ENCODE measurements at places on chromosomes 11 and 22.

- no peak for DNase-seq
Measured at GRCh38 chr11:9625728-9626127, 38.1 kb upstream of the SWAP70 start.

GRCh38 chr11:93530468-93530826 is 12.7 kb downstream of the SMCO4 start:
- no peak for DNase-seq

DNA sequence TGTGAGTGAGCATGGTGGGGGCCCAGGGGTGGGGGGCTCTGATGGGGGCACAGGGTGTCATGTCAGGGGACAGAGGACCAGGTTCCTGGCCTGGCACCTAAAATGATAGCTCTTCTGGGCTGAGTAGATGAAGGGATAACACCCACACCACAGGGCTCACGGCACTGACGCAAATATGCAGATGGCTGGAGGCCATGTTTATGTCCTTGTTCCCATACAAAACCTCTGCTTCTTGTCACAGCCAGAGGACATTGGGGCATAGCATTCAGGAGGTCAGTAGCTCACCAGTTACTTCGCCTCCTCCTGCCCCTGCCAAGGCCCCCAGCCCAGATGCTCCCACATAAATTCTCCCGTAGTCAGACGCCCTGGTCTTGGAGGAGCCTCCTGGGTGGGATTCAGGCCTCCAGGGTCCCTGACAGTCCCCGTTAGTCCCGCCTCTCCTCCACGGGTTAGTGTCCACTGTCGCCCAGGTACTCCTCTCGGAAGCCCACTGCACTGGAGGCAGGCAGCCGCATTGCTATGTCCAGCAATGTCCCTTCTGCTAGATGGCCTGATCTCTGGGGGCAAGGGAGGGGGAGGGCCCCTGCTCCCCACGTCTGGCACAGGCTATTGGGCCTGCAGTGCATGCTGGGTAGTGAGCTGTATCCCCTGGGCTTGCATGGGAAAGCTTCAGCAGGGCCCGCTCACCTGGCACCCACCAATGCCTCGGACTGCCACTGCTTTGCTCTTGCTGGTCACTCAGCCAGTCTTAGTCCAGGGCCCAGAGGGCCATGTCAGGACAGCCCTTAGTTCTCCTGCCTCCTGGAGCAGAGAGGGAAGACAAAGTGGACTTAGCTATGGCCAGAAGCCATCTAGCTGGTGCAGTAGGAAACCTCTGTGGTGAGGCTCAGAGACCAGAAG is 75.6 kb upstream of the MYOD1 start:
- no peak for DNase-seq

DNA sequence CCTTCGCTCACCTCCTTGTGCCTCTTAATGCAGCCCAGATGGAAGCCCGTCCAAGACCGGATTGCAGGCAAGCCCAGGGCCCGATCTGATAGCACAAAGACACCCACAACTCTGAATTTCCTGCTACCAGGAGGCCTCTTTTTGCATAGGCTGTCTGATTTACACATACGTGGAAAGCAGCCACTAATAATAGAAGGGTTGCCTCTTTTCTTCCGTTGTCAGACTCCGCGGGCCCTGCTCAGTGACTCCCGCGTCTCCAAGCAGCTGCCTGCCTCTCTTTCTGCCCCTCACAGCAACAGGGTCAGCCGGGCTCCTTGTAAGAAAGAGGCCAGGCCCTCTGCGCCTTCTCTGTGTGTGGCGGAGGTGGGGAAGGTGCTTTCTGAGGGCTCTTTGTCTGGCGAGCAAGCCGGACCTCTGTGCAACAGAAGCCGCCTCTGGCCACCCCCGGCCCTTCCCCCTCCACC is 26.7 kb downstream of the FLI1 start:
- no peak for DNase-seq

DNA sequence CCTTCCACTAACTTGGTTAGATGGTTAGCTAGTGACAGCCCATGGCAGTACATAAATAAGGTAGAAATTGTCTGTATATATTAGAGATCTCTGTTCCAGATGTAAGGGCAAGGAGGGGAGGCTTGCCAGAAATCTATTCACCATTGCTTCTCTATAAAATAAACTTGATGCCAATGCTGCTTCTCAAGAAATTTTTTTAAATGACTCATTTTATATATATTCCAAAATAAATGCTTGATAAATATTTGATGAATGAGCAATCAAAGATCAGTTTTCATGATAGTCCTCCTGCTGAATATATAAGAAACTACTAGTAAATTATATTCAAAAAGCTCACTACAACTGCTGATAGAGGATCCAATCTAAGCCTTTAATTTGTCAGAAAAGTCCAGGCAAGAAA is 710.6 kb upstream of the CCDC179 start:
- DNase-seq = no peak

DNA sequence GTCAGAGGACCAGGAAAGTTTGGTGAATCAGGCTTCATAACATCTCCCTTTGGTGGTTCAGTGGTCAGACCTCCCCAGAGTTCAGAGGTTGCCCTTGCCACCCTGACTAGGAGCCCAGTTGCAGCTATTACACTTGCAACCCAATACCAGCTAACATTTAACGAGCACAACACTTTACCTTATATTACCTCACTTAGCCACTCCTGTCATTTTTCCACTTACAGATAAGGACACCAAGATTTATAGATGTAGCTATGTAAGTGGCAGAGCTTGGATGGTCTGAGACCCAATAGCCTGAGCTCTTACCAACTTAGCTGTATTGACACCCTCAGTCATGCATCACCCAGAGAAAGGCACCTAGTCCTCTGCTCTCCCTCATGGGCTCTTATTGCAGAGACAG is 234.7 kb downstream of the INSC start:
- no peak for DNase-seq

GRCh38 chr11:69434471-69434931 is 47.0 kb upstream of the LINC01488 start:
- DNase-seq = no peak

- DNase-seq = no peak
Measured at GRCh38 chr11:36441610-36442208, 68.4 kb downstream of the TRAF6 start.

DNA sequence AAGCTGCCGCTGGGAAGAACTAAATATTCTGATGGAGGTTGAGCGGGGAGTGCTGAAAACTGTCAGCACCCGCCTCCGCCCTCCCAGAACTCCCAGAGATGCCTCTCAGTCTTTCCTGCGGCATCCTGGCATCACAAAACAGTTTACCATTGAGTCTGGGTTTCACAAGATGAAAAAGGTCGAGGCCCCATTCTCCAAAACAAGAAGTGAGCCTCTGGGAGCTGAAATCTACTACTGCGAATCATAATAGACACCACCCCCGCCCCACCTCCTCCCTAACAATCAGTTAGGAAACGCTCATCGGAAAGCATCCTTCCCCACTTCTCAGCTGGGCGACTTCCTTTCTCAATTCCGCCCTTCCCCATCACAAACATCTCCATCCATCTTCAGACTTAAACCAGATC is 1.0 kb downstream of the SUN2 start:
- no peak for DNase-seq

DNA sequence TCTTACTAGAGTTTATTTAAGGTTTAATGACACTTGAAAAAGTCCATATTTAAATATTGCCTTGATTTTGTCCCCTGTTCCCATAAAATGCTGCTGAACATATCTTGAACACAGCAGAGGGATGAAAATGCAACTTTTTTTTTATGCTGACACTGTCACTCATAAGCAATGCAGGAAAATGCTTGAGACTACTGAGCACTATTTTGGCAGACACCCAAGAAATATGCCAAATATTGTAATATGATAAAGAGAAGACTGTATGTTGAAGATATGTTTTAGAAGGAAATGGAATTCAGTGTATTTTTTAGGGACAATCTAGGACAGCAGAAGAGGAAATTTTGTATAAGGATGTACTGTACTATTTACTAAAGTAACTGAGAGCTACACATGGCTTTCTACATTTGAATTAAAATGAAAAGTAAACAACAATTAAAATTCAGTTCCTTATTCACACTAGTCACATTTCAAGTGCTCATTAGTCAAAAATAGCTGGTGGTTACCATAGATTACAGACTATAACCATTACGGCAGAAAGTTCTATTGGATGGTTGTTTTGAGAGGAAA is 58.6 kb downstream of the LRRC4C start:
- no peak for DNase-seq

DNA sequence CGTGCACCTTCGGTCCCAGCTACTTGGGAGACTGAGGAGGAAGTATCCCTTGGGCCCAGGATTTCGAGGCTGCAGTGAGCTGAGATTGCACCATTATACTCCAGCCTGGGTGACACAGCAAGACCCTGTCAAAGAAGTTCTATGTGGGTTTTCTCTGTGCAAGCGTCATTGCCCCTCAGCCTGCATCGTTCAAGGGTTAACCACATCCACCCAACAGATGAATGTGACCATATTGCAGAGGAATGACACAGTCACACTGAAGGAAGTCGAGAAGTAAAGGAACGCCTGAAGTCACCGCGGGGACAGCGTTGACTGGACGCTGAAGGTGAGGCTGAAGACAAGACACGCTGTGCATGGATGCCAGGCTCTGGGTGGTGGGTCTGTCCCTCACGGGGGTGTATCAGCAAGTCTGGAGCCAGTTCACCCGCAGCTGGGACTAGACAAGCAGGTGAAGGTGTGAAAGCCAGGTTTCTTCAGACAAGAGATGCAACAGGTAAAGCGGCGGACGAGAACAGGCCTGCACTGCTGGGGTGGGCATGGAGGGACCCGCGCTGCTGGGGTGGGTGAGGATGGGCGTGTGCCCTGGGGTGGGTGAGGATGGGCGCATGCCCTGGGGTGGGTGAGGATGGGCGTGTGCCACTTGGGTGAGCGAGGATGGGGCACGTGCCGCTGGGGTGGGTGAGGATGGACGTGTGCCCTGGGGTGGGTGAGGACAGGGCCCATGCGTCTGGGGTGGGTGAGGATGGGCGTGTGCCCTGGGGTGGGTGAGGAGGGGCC is 36.5 kb upstream of the TOLLIP start:
- DNase-seq = no peak

DNA sequence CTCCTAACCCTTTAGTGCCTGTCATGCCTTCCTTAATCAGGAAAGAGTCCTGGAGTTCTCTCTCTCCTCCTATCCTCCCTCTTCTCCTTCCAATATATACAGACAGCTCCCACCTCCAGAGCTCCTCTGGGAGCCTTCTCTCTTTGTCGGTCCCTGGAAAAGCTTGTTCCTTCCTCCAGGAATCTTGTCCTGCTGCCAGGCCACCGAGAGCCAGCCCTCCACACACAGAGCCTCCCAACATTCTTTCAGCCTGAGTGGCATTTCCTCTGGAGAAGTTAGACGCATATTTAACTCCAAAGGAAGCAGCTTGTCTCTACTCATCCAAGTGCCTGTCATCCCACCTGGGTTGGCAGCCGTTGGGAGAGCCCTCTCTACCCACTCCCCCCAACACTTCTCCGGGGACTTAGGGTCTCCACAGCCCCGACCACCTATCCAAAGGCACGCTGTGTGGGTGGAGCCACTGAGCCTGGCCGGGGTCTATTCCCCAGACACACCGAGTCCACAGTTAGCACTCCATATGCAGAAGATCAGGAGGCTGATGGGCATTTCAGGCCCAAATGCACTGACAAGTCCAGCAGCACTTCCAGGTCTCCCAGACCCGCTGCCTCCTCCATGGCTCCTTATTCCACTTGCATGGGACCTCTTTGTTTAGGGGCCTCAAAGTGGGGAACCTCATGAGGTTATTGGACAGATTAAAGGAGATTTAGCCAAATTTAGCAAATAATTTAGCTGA is 31.1 kb downstream of the DKK3 start:
- peak; percentile 75 for DNase-seq

DNA sequence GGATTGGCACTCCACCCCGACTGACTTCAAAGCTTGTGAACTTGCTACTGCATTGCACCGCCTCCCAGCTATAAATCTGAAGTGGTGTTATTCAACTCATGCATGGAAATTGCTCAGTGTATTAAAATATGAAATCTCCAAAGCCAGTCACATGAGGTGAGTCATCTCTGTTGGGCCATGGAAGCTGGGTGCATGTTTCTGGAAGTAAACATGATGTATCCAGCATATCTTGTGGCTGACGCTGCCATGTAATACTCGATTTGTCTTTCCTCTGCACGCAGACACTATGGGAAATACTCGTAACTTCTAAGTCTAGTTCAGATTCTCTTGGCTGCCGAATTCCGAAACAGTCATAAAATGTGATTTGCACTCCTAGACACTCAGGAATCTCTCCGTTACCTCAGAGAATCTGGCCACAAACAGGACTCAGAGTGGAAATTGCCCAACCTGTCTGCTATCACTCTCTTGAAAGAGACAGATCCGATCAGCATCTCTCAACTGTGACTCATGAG is 154.9 kb upstream of the MPPED2 start:
- DNase-seq = no peak

- DNase-seq = no peak
Measured at GRCh38 chr22:20319745-20320658, at the start of gene DGCR6L. Gene DGCR6L (minus strand): TSS chr22:20320060. CDS start chr22:20319988, 72 bp downstream.
